ENCODE measurements at places on chromosomes 11 and 22. TPM values are rescaled to one million over a fixed set of nuclear protein-coding genes. Genes with fewer than 3 reads are reported as not detected.

GRCh38 chr22:25223269-25223850 lies 3.9 kb downstream of the CRYBB2 start:
- no peak for ATAC-seq

NCAM1 gene
- total RNA-seq: 0.60 TPM

- ATAC-seq: no peak
Measured at GRCh38 chr11:64128255-64129006, 37.5 kb downstream of the MACROD1 start.

GRCh38 chr11:34040571-34040970 lies 11.0 kb upstream of the CAPRIN1 start:
- ATAC-seq: no peak

TMEM45B gene
- 106 TPM for total RNA-seq

GRCh38 chr11:15565880-15566279 lies 451.2 kb downstream of the INSC start:
- no peak for ATAC-seq

DNA sequence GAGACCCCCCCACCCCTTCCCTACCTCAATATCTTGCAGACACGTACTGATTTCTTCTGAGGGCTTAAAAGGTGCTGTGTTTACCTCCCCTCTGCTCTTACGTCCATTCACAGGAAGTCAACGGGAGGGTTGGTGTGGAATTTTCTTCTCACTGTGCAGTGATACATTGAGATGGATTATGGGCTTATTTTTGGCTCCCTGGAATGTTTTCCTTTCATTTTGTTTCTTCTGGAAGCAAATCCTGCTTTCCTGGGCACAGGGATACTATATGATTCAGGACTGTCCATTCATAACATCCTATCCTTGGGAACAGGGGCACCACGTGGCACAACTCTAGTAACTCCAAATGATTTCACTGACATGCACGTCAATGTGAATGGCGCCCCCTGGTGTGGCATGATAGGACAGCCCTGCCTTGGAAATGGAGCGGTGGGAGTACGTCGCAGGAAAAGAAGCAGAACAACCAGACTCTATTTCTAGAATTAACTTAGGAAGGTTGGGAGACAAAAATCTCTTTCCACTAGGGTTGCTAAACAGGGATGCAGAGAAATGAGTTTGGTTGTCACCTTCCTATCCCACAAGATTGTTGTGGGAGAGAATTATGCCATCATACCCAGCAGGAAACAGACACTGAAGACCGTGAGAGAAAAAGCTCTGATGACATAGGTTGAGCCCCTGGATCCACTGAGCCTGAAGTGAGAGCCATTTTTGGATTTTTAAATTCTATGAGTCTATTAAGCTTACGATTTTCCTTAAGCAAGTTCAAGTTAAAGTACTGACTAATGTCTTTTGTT lies 146.5 kb upstream of the RAG2 start:
- ATAC-seq: no peak

GRCh38 chr22:22811016-22812009 lies 76.3 kb upstream of the IGLL5 start:
- no peak for ATAC-seq

DNA sequence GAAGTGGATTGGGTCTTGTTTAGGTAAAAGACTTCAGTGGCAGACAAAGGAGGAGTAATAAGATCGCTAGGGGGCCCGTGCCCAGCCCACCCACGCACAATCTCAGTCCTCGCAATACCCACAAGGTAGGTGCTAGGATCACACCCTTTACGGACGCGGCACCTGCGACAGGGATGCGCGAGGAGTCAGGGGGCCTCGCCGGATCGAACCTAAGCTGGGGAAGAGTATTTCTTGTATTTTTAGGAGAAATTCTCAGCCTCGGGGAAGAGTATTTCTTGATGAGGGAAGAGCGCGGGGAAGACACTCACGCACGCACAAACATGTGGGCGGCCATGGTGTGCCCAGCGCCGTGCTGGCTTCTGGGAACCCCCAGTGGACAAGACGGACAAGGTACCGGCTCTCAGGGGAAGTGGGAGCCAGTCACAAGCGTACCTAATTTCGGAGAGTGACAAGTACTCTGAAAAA lies 745 bp upstream of the FAM118A start:
- ATAC-seq: peak; percentile 5

- ATAC-seq: no peak
Measured at GRCh38 chr11:12031856-12032544, 23.6 kb upstream of the DKK3 start.

VWCE gene
- 0.52 TPM for total RNA-seq

DNA sequence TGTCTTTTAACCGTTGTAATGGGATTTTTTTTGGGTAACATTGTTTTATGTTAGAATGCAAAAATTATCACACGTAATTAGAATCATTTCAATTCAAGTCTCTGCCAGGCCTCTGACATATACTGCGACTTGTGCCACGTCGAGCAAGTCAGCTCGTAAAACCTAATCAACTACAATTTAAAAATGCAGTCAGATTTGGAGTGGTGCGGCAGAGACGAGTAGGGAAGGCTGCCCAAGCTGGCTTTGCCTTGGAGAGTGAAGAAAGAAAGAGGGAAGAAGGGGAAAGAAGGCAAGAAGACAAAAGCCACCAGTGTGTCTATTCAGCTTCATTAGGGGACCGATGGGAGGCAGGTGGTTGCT lies 110.7 kb downstream of the MIAT start:
- no peak for ATAC-seq

- ATAC-seq: peak; percentile 31
Measured at GRCh38 chr22:24200619-24201212, 19.4 kb downstream of the SUSD2 start.

- peak; percentile 82 for ATAC-seq
Measured at GRCh38 chr22:45225732-45226502, 14.8 kb downstream of the KIAA0930 start.

RIC3 gene
- total RNA-seq: 4.7 TPM

GRCh38 chr11:61923166-61924063 lies 6.0 kb upstream of the RAB3IL1 start:
- peak; percentile 57 for ATAC-seq

GRCh38 chr11:72221386-72222075 lies 3.0 kb upstream of the INPPL1 start:
- no peak for ATAC-seq

GRCh38 chr11:12160231-12160630 lies 49.8 kb downstream of the MICAL2 start:
- no peak for ATAC-seq

DNA sequence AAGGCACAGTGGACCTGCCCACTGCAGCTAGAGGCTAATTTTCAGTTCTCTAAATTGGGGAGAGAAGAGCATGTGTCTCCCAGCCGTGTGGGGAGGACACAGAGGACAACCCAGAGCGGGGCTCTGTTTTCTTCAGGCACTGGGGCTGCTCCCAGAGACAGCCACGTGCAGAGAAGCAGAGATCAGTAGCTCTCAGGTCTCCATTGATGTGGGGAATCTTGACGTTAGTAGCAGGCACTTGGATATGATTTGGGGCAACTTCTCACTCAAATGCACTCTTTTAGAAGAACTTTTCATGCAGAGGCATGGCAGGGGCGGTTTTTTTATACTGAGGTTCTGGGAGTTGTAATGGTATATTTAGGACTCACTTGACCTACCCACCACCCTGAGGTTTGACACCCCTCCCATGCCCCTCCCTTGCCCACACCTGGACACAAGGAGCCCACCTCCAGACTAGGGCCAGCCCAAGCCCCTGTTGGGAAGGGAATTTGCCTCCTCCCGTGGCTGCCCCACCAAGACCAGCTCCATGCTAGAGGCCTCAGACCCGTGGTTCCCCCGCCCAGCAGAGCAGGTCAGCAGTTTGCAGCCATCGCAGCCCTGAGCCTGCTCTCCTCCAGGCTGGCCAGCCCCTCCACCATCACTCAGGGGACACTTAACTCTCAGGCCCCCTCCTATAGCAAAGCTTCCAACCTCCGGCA lies 94.2 kb upstream of the RTL6 start:
- ATAC-seq: no peak

DNA sequence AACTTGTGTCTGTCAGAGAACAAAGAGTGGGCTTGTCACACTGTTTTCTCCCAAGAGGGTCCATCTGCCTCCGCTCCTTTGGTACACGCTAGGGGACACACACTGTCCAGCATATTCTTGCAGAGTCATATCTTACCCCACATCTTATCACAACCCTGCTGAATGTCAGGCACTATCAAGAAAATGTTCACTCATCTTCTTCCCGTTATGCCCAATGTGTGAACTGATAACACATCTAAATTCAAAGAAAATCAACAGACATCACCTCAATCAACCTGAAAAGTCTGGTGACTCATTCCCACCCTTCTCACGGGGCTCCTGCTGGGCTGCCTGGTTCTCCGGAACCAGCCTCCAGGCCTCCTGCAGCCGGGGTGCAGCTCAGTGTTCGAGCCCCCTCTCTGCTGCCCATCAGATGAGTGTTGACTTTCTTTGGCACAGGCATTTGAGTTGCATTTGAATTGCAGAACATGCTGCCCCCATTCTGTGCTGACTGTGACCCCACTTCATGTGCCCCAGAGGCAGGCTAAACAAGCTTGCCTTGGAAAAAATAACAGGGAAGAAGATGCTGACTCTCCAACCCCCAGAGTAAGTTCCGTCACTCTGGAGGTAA lies 19.4 kb downstream of the GRAP2 start:
- ATAC-seq: no peak

DNA sequence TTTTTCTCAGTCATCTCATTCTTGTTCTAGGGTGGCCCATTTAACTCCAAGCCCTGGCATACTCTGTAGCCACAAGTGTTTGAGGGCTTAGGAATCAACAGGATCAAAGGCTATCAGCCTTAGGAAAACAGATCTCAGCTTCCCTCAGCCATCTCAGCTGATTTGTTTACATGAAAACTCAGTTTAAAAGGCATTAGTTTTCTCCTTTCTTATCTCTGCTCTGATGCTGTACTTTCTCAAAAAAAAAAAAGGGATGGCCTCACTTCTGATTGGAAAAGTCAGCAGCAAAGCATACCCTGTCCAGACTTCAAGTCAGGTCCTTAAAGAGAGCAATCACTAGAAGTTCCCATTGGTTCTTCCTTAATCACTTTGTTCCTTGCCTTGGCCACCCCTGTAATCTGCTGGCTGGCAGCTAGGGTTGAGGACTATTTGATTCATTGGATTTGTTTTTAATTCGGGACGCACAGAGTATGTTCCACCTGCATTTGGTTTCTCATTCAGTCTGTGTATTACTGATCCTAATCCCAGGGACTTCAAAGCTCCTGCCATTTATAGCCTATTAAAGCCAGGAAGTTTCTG lies 102.8 kb downstream of the EXT2 start:
- no peak for ATAC-seq

CD248 gene
- 4.0 TPM for total RNA-seq

DNA sequence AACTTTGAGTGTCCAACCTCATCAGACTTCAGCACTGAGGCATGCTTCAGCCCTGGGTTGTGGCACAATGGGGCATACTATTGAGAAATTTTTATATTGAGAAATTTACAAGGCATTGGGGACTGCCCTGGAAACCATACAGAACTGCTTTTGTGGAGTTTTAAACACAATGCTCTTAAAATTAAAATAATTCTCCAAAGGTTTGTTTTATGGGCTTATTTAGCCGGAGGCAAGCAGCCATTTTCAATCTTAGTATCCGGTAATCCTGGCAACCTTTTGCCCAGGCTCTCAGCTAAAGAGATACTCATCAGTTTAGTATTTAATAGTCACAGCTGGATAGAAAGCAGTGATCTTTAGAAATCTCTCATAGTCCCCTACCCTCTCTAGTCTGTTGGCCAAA lies 3.1 kb upstream of the EXPH5 start:
- ATAC-seq: no peak

TRIM64 gene
- total RNA-seq: not detected

MMP11 gene
- 1.7 TPM for total RNA-seq

DNA sequence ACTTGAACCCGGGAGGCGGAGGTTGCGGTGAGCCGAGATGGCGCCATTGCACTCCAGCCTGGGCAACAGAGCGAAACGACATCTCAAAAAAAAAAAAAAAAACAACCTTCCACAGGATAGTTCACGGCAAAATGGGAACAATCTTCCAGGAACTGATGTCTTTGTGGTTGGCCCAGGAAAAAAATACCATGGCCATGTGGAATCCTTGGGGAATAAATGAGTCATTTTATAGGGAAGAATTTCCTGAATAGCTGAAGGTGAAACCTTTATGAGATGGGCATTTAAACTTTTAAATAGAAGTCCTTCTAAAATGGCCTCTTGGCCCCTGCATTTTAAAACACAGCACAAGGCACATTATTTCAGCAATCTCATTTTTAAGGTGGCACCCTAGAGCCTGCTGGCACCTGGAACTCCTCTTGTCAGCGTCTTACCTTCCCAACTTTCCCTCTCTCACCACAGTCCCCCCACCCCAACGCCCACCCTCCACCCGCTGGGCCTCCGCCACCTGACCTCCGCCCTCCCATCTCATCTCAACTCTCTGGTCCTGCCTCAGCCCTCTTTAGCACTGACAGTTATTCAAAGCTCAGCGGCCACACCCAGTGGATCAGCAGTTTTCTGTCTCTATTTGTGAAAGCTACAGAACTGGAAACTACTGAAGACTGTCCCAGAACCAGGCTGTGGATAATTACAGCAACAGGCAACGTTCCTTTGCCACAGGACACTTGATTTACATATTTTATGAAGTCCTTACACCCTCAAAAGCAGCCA lies 43.1 kb downstream of the SCGB1A1 start:
- peak; percentile 18 for ATAC-seq

GRCh38 chr11:69121021-69121420 lies 34.7 kb upstream of the SMIM38 start:
- peak; percentile 10 for ATAC-seq

DNA sequence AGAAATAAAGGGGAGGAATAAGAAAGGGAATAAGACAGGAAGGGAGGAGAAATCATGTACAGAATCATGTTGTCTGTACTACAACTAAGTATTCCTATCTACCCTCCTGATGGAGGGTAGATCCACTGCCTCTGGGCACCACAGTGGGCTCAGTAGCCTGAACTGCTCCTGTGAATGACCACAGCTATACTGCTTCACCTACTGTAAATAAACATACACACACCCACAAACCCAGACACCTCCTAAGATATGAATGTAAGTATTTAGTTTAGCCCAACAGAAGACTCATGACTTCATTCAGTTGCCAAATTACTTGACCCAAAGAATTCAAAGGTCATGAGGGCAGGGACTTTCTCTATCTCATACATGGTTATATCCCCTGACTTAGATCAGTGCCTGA lies 177.3 kb upstream of the C11orf58 start:
- no peak for ATAC-seq

- no peak for ATAC-seq
Measured at GRCh38 chr11:122341477-122341876, 225.5 kb upstream of the BLID start.

OTOG gene
- total RNA-seq: not detected

DNA sequence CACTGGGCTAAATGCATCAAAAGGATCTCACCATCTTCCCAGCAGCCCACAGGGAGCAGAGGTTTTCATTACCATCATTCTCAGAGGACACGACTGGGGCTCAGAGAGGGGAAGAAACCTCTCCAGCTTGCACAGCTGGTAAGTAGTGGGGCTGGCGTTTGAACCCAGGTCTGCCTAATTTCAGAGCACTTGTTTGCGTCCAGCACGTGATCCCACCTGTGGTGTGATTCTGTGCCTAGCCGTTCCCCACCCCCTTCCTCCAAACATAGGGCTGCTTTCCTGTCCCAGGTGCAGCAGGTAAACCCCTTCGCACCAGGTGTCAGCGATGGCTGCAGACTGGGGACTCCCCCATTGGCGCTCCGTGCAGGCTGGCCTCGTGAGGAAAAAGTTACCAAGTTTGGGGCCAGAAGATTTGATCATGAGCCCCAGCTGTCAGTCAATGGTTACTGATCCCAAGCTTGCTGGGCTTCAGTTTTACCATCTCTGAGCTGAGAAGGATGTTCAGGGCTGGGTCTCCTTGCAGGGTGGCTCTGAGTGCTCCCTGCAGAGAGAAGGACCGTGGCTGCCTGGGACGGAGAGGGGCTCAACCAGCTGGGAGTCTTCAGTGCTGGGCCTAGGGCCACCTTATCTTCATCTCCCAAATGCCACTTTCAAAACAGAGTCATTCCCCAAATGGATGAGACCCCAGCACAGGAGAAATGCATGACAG lies 445.6 kb downstream of the TBC1D22A start:
- no peak for ATAC-seq

TBC1D10A gene
- total RNA-seq: 44.5 TPM

Measured in esophagus mucosa (tissue), 1 donor.